ENCODE measurements at places on chromosomes 16 and 17.

DNA sequence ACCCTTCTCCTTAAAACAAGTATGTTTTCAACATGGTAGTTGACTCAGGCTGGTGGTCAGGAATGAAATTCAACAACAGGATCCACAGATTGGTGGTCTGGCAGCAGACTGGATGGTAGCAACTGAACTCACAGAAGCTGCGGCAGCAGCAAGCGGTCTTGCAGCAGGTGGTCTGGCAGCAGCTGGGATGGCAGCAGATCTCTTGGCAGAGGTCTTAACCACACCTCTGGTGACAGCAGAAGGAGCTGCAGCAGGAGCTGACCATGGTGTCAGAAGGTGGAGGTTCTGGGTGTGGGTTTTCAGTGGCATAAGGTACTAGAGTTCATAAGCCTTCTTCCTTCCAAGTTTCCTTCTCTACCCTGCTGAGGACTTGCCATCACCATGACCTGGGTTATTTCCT, 2.2 kb upstream of the KRTAP4-1 start:
- no peak for DNase-seq

GRCh38 chr17:44004761-44005526, 522 bp downstream of the NAGS start:
- DNase-seq: no peak

- DNase-seq: no peak
Observed at GRCh38 chr17:65185668-65186382, 48.7 kb downstream of the RGS9 start.

- peak; percentile 96 for DNase-seq
Observed at GRCh38 chr16:66516808-66517585, 32.9 kb downstream of the TK2 start.

DNA sequence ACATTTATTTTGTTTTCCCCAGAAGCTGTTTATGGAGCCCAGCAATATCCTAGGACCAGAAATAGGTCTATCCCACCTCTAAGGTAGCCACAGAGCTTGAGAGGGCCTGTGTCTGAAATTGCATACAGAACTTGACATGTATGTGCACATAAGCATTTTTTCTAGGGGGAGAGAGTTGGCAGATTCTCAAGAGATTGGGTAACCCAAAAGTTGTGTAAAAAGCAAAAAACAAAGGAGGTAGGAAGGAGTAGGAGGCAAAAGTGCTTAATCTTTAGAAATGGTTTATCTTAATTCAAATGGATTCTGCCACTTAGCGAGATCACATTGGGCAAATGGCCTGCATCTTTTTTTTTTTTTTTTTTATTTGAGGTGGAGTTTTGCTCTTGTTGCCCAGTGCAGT, 3.5 kb downstream of the PLK1 start:
- no peak for DNase-seq

- no peak for DNase-seq
Observed at GRCh38 chr17:64689106-64689505, 27.0 kb upstream of the SMURF2 start.

DNA sequence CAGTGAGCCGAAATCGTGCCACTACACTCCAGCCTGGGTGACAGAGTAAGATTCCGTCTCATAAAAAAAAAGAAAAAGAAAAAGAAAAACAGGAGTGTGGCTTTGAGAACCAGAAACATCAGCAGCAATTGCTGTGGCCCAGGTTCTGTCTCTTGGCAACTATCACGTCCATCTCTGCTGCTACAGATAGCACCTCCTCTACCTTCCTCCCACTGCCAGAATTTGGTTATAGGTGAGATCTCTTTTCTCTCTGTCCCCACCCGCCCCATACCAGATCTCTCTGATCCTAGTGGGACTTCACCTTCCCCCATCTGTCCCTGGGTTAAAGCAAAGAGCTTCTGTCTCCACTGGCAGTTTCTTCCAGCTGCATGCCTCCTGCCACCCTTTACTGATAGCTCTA, 3.1 kb downstream of the TLCD2 start:
- no peak for DNase-seq

- DNase-seq: peak; percentile 89
Observed at GRCh38 chr16:3021449-3022207, 1.5 kb downstream of the TNFRSF12A start.

GRCh38 chr16:84175350-84176081, 11.3 kb downstream of the TAF1C start:
- DNase-seq: no peak

DNA sequence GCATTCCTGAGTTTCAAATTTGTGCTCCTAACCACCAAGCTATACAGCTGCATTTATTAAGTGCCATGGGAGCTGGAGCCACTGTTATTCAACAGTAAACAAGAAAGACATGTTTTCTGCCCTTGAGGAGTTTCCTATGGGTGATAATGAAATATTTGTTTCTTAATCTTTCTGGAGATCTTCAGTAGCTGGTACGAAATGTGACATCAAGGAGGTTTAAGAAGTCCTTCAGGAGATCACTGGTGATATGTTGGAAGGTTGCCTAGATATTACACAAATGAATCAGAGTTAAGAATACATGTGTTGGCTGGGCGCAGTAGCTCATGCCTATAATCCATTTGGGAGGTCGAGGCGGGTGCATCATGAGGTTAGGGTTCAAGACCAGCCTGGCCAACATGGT, 14.9 kb downstream of the RHOT1 start:
- no peak for DNase-seq

DNA sequence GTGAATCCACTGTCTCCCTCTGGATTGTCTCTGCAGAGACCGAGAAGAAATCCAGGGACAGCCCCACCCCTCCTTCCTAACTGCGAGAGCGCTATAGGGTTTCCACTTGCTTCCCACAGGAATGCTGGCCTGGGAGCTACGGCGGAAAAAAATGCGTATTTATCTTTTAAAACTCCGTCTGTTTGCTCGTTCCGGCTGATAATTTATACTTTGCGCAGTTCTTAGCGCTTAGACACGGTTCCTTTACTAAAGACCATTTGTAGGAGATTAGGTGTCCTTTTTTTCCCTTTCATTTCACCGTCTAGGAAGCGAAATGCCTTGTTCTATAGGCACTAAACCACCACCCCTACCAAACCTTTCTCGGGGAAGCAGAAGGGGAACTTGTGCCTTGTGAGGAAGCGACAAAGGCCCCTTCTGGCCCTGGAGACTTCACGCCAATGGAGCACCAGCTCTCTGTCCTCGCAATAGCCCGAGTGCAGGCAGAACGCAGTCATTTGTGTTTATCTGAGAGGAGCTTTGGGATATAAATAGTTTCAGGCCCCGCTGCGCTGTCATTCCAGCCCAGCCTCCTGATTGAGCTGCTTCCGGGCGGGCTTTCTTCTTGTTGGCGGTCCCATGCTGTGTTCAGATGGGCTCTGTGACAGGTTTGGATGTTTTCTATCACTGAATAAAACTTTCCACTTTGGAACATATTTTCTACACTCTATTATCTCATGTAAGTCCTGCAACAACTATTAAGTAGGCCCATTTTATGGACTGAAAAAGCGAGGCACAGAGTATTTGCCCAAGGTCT, 791 bp upstream of the SUPT4H1 start:
- peak; percentile 57 for DNase-seq

DNA sequence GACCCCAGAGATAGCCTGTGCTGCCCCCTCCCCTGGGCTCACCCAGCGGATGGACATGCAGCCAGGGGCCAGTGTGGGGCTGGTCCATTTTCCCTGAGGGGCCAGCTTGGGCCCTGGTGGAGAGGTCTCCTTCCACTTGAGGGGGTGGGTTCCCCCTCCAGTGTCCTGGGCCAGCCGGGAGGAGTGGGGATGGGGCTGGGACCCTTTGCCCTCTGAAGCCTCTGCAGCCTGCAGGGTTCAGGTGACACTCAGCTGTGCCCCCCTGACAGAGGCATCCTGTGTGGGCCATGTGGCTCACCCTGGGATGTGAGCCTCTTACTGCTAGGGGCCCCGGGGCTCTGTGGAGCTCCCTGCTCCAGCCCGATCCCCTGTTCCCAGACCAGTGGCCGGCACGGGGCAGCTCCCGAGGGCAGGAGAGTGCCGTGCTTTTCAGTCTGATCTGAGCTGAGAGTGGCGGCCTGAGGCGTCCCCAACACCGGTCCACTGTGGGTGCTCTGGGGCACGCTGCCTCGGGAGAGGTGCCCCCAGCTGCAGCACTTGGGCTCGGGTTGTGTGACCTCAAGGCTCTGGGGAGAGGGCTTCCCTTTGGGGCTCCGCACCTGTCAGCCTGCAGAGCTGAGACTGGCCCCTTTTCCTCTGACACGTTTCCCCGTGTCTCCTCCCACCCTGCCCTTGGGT, 439 bp upstream of the GNG13 start:
- DNase-seq: no peak

DNA sequence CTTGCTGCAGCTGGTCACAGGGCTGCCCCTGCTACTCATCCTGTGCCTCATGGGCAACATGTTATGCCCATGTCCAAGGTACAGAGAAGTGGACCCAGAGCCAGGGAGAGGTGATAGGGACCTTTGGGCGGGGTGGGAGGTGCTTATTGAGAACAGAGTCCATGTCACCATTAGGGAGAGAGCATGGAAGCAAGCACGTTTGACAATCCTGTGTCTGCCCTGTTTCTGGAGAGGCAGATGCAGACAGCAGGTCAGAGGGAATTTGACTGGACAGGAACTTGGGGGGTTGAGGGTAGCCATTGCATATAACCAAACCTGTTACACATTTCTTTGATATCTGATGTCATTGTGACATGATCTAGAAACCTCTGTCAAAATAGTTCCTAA, 14.3 kb upstream of the ARL4D start:
- DNase-seq: no peak

DNA sequence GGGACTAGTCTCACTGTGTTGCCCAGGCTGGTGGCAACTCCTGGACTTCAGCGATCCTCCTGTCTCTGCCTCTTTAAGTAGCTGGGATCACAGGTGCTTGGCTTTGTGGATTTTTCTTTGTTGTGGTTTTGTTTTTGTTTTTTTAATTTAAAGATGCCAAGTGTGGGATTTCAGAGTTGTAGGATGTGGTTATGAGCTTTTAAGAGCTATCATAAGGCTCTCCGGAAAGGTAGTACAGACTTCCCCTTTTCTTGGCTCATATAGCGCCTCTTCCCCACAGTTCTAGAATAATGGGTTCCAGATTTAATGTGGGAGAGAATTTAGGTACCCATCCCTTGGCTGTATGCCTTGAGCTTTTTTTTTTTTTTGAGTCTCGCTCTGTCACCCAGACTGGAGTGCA, 17.1 kb downstream of the AKAP1 start:
- DNase-seq: no peak

GRCh38 chr17:68293490-68294195, 2.3 kb downstream of the ARSG start:
- no peak for DNase-seq

GRCh38 chr17:47694581-47695428, 844 bp downstream of the TBKBP1 start:
- DNase-seq: peak; percentile 82

DNA sequence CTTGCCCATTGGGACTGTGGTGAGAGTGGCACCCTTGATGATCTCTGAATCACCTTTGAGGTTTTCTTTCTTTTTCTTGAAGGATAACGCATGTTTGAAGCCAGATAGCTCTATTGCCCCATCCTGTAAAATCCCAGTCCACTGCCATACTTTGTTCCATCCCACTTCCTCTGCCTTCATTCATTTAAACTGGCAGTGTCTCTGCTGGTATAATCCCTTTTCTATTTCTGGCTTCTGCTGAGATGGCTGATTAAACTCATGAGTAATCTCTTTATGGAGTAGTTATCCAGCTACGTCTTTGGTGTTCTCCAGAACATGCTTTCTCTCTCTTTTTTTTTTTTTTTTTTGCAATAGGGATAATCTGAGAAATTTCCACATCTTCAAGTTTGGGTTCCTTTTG, 656.5 kb upstream of the SALL1 start:
- no peak for DNase-seq

DNA sequence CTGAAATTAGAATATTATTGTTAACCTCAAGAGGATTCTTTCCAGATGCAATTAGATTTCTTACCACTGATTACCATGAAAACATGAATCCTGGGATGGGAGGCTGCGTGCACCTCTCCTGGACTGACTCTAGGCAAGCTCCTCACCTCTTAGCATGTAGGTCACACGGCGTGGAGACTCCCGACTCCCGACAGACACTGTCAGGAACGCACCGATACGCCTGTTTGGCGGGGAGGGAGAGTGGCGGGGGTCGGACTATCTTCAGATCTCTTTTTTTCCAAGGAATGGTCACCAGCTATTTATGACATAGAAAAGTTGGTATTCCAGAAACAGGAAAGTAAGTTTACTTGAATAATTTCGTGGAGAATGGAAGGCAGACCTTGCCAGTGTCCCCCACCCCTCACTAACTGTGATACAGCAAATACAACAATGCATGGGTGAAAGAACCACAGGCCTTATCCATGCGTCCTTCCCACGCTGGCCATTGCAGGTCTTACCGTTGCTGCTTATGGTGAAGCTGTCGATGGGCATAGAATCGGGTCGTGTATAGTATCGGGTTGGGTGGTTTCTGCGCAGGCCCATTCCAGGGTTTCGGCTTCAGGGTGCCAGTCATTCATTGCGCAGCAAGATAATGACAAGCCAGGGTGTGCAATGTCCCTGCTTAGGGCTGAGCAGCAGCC, 62.6 kb upstream of the ENDOV start:
- no peak for DNase-seq

DNA sequence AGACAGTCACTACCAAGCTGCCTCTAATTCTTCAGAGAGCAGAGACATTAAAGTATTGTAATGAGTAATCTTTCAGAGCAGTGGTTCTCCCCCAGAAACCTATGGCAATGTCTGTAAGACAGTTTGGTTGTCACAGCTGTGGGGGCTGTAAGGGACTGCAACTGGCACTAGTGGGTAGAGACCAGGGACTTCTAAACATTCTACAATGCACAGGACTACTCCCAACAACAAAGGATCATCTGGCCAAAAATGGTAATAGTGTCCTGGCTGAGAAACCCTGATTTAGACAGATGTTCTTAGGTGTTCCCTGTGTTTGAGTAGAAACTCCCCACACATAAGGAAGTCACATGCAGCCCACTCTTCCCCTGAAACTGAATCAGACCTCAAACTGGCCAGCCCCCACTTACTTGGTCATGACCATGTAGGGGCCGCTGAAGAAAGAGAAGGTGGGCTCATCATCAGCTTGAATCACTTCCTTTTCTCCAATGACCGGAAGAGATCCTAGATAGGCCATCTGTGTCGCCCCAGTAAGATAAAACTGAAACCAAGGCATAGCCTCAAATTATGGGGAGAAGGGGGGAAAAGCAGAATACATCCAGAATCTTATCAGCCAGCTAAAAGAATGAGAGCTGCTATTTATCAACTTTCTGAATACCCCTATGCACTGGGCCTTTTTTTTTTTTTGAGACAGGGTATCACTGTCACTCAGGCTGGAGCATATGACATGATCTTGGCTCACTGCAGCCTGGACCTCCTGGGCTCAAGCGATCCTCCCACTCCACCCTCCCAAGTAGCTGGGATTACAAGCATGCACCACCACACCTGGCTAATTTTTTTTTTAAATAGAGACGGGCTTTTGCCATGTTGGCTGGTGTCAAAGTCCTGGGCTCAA, 75.8 kb downstream of the TEX14 start:
- DNase-seq: no peak

- DNase-seq: peak; percentile 58
Observed at GRCh38 chr16:56424791-56425438, 430 bp downstream of the AMFR start.

DNA sequence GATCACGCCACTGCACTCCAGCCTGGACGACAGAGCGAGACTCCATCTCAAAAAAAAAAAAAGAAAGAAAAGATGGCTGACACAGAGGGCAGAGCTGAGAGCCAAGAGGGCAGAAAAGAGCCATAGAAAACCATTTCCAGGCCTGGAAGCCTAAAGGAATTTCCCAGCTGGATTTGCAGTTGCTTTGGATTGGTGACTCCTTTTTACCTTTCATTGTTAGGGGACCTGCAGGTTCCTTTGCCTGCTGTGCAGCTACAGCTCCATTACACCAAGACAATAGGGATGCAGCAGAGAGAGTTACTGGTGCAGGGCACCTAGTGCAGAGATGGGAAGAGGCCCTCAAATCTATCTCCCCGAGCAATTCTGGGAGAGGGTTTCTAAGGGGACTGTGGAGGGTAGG, 18.4 kb downstream of the ZNF668 start:
- no peak for DNase-seq
